ENCODE measurements at places on chromosomes 5 and 9.

DNA sequence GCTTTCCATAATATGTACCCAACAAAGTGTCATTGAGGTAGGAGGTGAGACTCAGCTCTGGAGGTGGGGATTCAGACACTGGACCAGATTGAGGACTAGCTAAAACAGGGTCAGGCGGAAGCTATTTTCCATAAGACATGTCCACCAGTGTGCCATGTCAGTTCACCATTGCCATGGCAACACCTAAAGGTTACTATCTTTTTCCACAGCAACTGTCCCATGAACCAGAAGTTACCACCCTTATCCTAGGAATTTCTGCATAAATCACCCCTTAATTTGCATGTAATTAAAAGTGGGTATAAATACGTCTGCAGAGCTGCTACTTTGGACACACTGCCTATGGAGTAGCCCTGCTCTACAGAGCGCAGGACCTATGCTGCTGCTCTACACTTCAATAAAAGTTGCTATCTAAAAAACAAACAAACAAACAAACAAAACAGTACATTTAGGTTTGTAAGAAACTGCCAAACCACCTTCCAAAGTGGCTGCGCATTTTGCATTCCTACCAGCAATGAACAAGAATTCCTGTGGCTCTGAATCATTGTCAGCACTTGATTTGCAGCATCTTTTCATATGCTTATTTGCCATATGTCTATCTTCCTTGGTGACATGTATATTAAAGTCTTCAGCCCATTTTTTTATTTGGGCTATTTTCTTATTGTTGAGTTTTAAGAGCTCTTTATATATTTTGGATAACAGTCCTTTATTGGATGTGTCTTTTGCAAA, 18.0 kb upstream of the TRIM32 start:
- no peak for DNase-seq

GRCh38 chr9:35798658-35799374, 7.4 kb downstream of the NPR2 start:
- DNase-seq = no peak

DNA sequence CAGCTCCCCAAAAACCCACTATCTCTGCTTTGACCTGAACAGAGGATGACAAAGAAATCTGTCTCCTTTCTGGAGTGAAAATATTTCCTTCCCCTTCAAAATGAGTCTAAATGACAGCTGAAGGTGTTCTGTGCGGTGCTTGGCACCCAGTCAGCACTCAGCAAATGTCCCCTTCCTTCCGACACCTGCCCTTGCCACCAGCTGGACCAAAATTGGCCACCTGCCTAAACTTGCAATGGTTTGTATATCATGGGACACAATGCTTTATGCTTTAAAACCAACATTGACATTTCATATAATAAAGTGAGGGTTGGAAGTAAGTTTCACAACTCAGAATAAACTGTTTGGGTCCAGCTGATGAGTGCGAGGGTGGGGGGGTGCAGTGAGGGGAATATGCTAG, 7.5 kb upstream of the TTC1 start:
- DNase-seq = peak; percentile 86

- DNase-seq = no peak
Measured at GRCh38 chr9:93357649-93358048, 93.8 kb upstream of the FAM120A start.

- DNase-seq = no peak
Measured at GRCh38 chr5:53430618-53431252, 49.7 kb upstream of the FST start.

- no peak for DNase-seq
Measured at GRCh38 chr5:168786147-168786546, 207.0 kb upstream of the PANK3 start.

DNA sequence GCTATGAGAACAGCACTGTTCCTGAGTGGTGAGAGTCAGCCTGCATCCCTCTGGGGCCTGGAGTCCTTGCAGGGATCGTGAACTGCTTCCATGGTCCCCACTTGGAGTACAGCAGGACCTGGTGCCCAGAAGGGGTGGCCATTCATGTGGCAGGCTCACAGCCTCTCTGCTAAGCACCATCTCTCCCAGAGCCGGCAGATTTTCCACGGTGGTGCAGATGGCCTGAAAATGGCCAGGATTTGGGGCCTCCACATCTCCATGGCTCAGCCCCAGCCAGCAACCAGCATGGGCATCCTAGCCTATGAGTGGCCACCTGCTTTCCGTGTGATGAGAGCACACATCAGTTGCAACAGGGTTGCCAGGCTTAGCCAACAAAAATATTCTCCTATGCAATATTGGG, 33.9 kb upstream of the SEMA4D start:
- DNase-seq = no peak

All from NCI-H2081 (cell line).